ENCODE measurements at places on chromosomes 6 and 20. TPM values are rescaled to one million over a fixed set of nuclear protein-coding genes. Genes with fewer than 3 reads are reported as not detected.

The INSM1 gene
- total RNA-seq = not detected

The ADGRB3 gene
- total RNA-seq = 0.92 TPM

The PDYN gene
- total RNA-seq = not detected

The SLC26A8 gene
- not detected for total RNA-seq

The OPRM1 gene
- total RNA-seq = not detected

The COL9A1 gene
- not detected for total RNA-seq

The SLC17A9 gene
- total RNA-seq = 12.0 TPM

DNA sequence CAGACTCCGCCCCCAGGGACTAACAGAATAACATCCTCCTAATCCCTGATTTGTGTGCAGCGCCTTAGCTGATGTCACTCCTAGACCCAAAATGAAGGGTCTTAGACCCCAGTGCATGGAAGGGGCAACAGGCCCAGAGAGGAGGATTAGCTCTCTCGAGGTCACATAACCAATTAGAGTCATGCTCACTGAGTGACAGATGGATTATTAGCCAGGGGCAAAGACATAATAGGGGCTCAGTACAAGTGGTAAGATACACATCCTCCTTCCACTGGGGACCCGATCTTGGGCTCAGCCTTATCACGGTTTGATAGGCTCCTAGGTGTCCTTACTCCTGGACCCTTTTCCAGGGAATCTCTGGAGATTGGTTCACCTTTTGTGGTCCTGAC is 858 bp downstream of the TP53INP2 start:
- no peak for DNase-seq

DNA sequence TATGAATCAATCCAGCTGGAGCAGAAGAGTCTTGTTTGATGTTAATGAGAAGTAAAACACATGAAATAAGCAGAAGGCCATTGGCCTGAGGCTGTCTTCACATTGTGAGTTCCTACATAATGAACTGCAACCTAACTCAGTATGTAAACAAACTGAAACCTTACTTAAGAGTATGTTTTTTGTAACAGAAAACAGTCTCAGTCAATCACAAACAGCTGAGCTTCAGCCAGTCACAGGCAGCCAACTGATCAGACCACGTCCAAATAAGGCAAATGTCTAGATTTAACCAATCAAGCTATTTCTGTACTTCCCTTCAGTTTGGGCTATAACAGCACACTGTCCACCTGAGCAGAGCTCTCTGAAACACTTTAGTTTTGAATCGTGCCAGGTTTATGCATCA is 234.7 kb downstream of the TRDN start:
- DNase-seq = no peak

- DNase-seq = no peak
These were observed 110.4 kb downstream of the PLCB4 start for GRCh38 chr20:9179193-9179802.

- DNase-seq = no peak
These were observed 4.8 kb downstream of the EPB41L2 start for GRCh38 chr6:131058236-131058635.

DNA sequence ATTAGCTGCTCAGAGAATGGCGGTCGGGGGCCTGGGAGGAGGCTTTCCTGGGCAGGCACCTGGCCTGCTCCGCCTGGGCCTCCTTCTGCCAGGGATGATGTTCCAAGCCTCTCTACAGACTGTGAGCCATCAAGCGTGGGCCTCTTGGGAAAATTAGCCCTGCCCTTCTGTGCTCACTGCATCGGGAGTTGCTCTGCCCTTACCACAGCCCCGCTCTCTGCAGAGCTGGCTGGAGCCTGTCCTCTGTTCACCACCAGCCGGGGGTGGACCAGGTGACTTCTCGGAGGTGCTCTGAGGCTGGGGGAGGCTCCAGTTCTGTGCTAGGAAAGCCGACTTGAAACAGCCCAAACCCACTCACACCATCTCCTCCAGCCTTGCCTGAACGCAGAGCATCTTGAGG is 24.2 kb downstream of the MDGA1 start:
- no peak for DNase-seq

DNA sequence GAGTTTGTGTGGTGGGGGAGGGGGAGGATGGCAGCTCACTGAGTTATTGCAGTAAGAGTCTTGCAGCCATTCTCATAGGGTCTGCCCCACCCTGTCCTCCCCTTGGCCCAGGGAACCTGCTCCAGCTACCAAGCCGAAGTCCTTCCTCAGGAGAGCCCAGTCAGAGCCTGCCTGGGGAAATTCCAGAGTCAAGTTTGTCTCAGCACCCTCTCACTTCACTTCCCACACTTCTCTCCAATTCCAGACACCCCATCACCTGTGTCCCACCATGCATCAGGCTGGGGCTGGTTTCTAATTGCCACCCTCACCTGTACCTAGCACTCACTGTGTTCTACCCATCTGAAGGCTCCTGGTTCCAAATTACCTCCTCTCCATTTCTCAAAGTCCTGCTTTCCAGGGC is 10.3 kb upstream of the SLC22A16 start:
- DNase-seq = no peak

GRCh38 chr20:51377132-51377531 is 165.4 kb downstream of the NFATC2 start:
- no peak for DNase-seq

GRCh38 chr6:140636908-140637402 is 1262.5 kb upstream of the CITED2 start:
- DNase-seq = no peak

DNA sequence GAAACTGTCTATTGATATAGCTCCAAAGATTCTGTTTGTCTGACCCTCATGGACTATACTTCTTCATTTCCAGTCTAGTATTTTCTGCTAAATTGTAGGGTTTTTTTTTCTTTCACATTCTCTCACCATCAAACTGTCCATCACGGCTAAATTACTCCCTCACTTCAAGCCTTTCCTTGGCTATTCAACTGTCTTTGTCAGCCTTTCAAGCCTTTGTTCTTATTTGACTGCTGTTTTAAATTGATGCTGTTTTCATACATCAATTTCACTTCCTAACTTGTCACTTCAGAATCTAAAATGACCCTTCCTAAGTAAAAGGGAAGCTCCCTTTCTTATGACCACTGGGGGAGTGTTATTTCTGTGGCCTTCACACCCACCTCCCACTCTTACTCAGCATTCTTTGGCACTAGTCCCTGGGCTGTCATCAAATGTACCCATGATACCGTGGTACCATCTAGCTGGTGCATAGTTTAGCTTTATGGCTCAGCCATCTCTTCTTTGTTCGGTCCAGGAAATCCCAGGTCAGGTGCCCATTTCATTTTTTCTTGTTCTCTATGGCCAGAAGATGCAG is 8.6 kb downstream of the GJA1 start:
- no peak for DNase-seq

DNA sequence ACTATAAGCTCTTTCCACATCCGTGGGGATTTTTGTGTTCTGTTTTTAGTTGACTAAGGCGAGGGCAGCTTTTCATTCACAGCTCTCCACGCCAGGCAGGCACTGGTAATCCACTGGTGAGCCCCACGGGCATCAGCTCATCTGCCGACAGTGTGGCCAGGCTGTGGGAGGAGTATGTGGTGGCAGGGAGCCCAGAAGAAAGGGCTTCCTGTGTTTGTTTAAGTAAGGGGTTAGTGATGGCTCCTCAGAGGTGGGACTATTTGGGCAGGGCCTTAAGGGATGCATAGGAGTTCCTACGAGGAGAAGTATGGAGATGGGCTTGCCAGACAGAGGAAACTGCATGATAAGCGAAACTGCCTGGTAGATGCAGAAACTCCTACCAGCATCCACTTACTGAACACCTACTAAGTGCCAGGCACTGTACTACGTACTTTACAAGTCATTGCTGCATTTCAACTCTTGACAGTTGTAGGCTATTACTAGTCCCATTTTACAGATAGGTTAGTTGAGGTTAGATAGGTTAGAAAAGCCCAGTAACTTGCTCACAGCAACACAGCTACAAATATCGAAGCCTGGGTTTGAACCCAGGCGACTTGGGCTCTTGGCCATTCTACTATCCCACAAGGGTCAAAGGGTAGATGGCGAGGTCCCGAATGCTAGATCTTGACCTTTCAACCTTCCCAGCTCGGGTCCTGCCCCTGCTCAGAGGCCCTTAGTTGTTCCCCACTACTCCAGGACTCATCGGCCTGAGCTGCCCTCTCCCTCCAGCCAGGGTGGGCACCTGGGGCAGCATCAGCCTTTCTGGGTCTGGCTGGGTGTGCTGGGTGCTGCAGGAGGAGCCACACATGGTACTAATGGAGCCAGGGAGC is 55.1 kb downstream of the CEBPB start:
- DNase-seq = no peak

- DNase-seq = no peak
These were observed 100.9 kb upstream of the PRDM1 start for GRCh38 chr6:105985098-105985815.

DNA sequence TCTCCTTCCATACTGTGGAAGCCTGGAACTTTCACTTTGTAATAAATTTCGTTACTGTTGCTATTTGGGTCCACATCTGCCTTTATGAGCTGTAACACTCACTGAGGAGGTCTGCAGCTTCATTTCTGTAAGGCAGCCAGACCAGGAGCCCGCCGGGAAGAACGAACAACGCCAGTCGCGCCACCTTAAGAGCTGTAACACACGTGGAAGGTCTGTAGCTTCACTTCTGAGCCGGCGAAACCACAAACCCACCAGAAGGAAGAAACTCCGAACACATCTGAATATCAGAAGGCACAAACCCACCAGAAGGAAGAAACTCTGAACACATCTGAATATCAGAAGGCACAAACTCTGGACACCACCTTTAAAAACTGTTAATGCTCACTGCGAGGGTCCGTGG is 589.9 kb upstream of the SLC35B3 start:
- no peak for DNase-seq

DNA sequence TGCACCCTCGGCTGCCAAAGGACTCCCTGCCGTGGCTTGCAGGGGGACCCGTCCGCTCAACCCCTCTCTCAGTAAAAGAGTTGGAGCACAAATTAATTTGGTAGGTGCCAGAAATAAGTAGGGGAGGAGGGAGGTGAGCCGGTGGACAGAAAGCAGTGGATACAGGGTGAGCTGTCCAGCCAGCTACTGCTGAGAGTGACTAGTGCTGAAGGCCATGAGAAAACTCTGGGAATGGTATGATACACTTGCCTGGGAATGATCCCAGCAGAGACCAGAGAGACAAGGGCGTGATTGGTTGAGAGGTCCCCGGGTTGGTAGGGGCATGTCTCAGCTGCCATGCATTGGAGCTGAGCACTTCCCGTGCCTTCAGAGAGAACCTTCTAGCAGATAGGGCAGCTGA is 15.7 kb downstream of the FOXQ1 start:
- DNase-seq = no peak

DNA sequence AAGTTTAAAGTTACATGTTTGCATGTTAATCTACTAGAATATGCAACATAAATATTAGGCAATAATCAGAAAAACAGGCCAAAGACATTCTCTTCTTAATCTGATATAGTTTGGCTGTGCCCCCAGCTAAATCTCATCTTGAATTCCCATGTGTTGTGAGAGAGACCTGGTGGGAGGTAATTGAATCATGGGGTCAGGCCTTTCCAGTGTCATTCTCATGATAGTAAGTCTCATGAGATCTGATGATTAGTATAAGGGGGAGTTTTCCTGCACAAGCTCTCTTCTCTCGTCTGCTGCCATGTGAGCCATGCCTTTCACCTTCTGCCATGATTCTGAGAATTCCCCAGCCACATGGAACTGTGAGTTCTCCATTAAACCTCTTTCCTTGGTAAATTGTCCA is 1241.7 kb upstream of the ADGRB3 start:
- no peak for DNase-seq

GRCh38 chr20:59422872-59423544 is 122.6 kb downstream of the EDN3 start:
- no peak for DNase-seq

GRCh38 chr20:63968928-63969760 is 586 bp downstream of the ZNF512B start:
- DNase-seq = no peak

- no peak for DNase-seq
These were observed 97.4 kb upstream of the ARMC2 start for GRCh38 chr6:108750801-108751200.

DNA sequence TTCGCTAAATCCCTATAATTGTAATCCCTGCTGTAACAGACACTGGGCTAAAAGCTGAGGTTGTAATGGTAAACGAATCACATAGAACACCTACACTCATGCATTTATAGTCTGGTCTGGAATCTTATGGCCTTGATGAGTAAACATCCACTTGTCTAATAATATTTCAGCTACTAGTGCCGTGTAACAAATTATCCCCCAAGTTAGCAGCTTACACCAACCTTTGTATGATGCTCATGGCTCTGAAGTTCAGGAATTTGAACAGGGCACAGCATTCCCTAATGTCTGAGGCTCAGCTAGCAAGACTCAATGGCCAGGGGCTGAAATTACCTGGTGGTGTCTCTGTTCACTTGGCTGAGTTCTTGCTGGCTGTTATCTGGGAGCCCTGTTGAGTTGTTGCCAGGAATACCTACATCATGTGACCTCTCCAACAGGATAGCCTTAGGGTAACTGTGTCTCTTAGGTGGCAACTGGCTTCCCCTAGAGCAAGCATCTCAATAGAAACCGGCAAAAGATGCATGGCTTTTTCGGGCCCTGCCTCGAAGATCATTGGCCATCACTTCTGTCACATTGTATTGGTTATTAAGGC is 100.9 kb upstream of the TMEM170B start:
- DNase-seq = no peak

GRCh38 chr20:4869290-4870193 is 131.8 kb downstream of the SLC23A2 start:
- no peak for DNase-seq

DNA sequence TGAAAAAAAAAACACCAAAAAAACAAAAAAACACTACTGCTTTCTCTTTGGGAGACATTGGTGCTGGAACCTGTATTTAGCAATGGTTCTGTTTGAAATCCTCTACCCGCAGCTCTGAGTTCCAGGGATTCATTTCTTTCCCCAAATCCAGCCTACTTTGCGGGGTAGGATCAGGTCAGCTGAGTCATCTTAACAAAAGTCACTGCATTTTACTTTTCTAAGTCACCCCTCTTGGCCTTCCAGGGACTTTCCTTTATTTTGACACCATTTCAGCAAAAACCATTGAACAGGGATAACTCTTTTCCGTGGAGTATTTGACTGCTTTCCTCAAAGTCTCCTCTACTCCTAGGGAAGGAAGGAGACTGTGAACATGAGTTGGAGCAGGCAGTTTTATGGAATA is 837.6 kb downstream of the MAFB start:
- no peak for DNase-seq

GRCh38 chr20:33328157-33329137 is 45.4 kb downstream of the BPIFB1 start:
- DNase-seq = no peak

- no peak for DNase-seq
These were observed 2.3 kb downstream of the E2F3 start for GRCh38 chr6:20403766-20404640.

DNA sequence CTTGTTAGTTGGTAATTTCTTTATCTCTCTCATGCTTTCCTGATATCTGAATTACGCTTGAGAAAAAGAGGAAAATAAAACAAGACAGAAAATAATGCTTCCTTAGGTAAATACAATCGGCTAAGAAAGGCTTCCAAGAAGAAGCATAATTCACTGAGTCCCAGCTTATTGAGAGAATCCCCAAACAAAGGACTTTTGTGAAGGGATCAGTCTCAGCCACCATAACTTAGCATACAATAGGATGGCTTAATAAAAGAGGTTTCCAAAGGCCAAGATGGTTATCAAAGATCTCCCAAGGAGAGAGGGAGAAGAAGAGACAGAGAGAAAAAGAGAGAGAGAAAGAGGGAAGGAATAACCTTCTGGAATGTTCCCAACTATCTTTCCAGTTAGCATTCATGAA is 46.0 kb upstream of the SALL4 start:
- DNase-seq = no peak
